Dermis blood vessel endothelial cell (primary cell): ENCODE measurements at places on chromosomes 1 and 21. TPM values are rescaled to one million over a fixed set of nuclear protein-coding genes. Genes with fewer than 3 reads are reported as not detected.
A peak's percentile ranks its signal among the peaks of the same experiment; 100 is the strongest.

DNA sequence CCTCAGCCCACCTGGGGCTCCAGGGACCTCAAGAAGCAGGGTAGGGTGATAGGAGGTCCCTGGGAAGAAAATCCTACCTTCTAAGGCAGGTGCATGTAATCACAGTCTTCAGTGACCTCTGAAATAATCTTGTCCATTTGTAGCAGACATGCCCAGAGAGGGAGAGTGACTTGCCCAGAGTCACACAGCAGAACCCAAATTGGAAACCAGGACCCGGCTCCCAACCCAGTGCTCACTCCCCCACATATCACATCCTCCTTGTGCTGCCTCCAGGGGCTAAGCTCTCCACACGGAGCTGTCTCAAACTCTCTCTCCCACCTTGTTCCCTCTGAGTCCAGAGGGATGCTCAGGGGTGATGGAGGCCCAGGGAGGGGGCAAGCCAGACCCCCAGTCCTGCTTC, 72.5 kb downstream of the RAP1GAP start:
- no peak for DNase-seq

DNA sequence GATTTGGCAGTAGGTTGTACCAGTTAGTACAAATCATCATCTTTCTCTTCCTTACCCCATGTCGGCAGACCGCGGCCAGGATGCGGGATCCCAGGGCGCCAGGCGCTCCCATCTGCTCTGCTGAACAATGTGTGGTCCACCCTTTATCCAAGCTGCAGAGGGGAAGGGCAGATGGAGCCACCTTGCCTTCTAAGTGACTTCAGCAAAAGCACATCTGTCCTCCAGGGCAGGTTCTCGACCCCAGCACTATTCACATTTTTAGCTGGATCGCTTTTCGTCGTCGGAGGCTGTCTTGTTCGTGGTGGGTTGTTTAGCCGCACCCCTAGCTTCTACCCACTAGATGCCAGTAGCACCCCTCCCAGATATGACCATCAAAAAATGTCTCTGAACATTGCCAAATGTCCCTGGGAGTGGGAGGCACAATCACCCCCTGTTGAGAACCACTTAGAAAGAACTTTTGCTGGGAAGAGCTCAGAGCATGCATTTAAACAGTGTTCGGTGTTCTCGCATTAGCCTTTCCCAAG, 58.1 kb upstream of the SIM2 start:
- DNase-seq, result peak; percentile 13

GRCh38 chr1:31954607-31955283, 16.6 kb upstream of the PTP4A2 start:
- peak; percentile 92 for DNase-seq

DNA sequence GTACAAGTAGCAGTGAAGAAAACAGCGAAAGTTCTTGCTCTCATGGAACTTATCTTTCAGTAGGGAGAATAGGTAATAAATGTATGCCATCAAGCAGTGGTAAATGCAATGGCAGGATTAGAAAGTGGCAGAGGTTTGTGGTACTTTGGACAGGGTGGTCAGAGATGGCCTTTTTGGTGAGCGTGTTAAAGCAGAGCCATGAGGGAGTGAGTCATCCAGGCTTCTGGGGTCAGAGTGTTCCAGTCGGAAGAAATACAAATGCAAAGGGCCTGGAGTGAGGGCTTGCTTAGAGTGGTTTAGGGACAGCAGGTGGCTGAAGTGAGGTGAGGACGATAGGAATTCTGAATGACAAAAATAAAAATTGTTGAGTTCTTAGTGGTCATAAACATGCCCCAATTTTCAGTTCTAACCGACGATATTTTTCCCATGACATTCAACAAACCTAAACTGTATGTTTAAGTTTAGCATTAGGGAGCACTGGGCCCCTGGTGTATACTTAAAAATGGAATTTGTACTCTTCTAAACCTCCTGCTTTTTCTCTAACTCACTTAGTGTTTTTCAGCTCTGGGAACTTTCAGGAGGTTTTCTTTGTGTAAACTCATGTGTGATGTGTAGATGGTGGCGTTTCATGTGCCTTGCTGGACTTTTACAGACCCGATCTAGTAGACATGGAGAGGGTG, 78.2 kb downstream of the MACF1 start:
- DNase-seq, result peak; percentile 34

The ECM1 gene
- 0.19 and 0.34 TPM in 2 replicates for total RNA-seq

The CFHR3 gene
- not detected in 2 replicates for total RNA-seq

DNA sequence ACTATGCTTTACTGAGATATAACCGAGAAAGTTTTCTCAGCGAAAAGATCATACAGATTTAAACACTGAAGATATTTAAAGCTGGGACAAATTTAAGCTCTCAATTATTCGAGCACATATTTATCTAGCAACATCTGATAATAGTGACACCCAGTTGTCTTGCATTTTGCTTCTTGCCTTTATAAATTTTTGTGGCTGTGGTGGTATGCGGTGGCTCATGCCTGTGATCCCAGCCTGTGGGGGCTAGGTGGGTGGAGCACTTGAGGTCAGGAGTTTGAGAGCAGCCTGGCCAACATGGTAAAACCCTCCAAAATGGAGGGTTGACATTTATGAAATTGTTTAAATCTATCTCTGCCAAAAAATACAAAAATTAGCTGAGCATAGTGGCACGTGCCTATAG, 312.2 kb downstream of the SPATA17 start:
- no peak for DNase-seq

DNA sequence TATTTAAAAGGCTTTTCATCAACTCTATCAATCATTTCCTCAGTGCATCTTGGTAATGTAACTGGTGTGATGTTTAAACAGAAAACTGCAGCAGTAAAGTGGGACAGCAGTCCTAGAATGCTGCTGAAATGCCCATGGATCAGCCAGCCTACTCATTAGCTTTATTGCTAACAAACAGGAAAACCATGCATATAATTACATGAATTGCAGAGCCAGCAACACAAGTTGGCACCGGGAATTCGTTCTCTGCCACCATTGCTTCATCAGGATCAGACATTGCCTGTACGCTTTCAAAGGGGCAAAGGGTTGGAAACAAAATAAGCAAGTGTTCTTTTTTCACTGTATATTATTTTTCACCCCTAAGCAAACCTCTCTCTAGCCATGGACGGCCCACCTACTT, 276.2 kb upstream of the LRRC7 start:
- no peak for DNase-seq

The TFAP2E gene
- total RNA-seq, result 0.14 and 0.17 TPM in 2 replicates

The PAPPA2 gene
- total RNA-seq, result under 0.01 and 0.05 TPM in 2 replicates

The TESK2 gene
- total RNA-seq, result 6.7 and 7.7 TPM in 2 replicates

- no peak for DNase-seq
Observed at GRCh38 chr1:3344395-3344794, 110.1 kb upstream of the ARHGEF16 start.

The PRR9 gene
- not detected in 2 replicates for total RNA-seq

DNA sequence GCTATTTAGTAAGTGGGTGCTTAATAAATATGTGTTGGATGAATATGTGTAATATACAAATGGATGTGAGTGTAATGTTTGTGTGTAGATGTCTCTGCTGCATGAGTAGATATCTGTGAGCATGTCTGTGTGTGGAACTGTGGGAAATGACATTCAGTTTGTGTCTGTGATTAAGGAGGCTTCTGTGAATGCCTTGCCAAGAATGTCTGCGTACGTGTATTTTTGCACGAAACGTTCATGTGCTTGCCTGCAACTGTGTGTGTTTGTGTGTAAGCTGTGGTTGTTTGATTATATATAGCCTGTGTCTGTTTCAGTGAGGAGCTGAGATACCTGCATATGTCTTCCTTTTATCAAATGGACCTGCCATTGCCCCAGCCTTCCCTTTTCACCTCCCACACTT, 13.8 kb downstream of the DMBX1 start:
- DNase-seq, result no peak

DNA sequence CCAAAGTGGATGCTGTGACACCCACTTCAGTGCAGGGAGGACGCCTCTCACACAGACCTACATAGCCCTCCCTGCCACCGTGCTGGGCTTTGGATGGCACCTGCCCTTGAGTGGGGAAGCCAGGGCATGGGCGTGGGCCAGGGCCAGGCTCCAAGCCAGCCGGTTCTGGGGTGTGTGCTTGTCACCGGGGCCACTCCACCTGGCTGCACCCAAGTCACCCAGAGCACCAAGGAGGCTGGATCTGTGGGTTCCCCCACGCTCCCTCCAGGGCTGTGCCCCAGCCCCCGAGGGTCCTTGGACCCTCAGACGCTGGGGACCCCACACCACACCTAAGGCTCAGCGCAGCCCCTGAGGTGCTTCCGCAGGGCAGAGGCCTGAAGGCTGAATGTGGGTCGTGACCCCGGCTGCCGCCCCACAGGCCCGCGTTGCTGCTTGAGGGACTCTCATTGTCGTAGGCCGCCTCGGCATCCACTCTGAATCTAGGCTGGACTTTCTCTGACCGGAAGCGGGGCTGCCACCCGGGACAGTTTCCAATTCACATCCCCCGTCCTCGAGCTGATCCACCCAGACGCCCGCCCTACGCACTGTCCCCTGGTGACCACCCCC, 1.5 kb downstream of the MXRA8 start:
- no peak for DNase-seq

DNA sequence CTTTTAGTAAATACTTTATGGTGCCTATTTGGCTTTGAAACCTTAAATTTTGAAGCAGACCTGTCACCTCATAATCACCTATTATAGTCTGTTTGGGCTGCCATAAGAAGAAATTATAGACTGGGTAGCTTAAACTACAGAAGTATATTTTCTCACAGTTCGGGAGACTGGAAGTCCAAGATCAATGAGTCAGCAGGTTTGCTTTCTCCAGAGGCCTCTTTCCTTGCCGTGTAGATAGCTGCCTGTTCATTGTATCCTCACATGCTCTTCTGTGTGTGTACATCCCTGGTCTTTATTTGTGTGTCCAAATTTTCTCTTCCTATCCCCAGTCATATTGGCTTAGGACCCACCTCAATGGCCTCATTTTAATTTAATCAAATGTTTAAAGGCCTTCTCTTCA, 518.2 kb downstream of the ADGRL2 start:
- DNase-seq, result peak; percentile 3

DNA sequence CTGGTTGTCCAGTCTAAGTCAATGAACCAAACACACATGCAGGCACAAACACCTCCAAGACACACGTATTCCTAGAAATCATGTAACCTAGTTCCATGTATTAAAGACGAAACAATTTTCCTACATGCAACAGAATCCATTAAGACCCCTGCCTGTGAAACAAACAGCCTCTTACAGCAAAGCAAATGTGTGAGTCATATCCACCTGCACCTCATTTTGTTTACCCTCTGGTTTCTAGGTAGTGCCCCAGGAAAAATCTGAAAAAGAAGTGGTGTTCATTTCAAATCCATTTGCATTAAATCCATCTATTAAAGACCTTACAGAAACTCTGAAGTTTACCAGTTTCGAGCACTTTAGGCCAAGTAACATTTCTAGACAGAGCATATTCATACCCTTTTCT, 74.1 kb downstream of the VCAM1 start:
- peak; percentile 39 for DNase-seq

The FCRL4 gene
- total RNA-seq, result not detected in 2 replicates

DNA sequence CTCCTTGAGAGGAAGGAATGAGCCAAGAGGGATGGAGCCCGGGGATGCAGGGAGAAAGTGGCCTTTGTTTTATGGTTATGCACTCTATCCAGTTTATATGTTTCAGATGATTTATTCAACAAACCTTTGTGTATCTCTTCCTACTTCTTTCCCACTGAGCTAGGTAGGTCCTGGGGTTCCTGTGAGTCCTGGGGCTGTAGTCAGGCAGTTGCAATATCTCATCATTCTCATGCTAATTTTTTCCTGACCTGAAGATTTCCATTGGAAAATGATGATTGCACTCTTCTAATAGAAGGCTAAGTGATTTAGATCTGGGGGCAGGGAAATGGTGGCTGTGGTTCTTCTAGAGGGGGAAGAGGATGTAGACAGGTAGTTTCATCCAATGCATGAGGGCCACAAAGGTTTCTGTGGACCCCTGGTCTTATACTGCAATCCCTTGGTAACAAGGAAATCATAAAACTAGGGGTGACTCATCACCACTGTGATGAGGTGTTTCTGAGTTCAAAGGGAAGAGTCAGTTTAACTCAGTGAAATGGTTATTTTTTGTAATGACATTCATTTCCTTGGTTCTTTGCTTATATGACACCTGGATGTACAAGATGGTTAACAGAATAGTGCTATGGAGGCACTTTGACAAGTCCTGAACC, 20.2 kb downstream of the B3GALT5 start:
- no peak for DNase-seq

- peak; percentile 93 for DNase-seq
Observed at GRCh38 chr1:18875107-18875795, 15.8 kb upstream of the TAS1R2 start.

- no peak for DNase-seq
Observed at GRCh38 chr1:153478692-153479618, 18.5 kb upstream of the S100A7 start.

GRCh38 chr1:239386453-239387303, at the start of gene CHRM3:
CHRM3 (plus strand) TSS chr1:239386568; CDS start chr1:239907452, 520,884 bp downstream.
- DNase-seq, result no peak

DNA sequence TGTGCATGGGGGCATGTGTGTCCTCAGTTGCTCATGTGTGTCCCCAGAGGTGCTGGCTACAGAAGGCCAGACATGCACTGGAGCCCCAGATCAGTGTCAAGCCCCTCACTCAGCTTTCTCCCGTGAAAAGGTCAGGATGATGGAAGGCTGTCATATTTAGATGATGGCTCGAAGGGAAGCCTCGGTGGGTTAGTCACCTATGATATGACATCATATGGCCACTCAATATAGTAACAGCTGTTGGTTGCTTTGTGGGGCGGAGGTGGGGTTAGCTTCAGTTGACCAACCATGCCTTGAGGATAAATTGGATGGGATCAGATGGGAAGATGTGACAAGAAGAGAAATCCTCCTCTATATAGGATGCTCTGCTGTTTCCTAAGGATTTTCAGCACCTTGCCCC, 43.5 kb upstream of the ATF3 start:
- DNase-seq, result no peak

The MINDY1 gene
- total RNA-seq, result 10.0 and 15.0 TPM in 2 replicates

The BCL2L15 gene
- 0.17 and 0.37 TPM in 2 replicates for total RNA-seq

- peak; percentile 84 for DNase-seq
Observed at GRCh38 chr1:150619576-150620509, 9.6 kb downstream of the ENSA start.

GRCh38 chr1:115565791-115566190, 76.0 kb upstream of the VANGL1 start:
- no peak for DNase-seq

The BATF3 gene
- total RNA-seq, result 1.7 and 2.4 TPM in 2 replicates

DNA sequence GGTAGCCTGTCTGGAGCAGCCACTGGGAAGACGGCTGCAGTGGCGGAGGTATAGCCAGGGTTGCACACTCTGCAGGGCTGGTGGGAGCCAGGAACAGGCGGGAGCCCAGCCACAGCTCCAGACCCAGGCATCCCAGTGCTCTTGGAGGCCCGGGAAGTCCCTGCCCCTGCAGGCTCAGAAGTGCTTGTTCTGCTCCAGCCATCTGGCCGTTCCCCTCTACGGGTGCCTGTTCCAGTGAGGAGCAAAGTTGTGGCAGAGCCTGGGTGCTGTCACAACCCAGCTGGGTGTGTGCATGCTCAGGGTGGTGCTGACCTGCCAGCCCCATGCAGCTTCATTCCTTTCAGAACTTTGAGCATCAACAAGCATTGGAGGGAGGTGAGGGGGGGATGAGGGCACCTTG, 31.7 kb upstream of the BACE2 start:
- no peak for DNase-seq

The GBP7 gene
- total RNA-seq, result not detected in 2 replicates

GRCh38 chr1:54649130-54649898, 7.7 kb downstream of the MROH7 start:
- no peak for DNase-seq

The KIAA0040 gene
- total RNA-seq, result 20.8 and 25.7 TPM in 2 replicates

GRCh38 chr1:155127105-155127966, at the start of gene EFNA1:
EFNA1 (plus strand) TSS chr1:155127876; CDS start chr1:155127978, 102 bp downstream.
- peak; percentile 91 for DNase-seq

GRCh38 chr1:16257968-16258367, 21.0 kb upstream of the CPLANE2 start:
- no peak for DNase-seq

- DNase-seq, result peak; percentile 74
Observed at GRCh38 chr1:27296773-27297291, 25.1 kb upstream of the TMEM222 start.
